Neural progenitor cell (in vitro differentiated cells): ENCODE measurements at places on chromosomes 5 and 9. TPM values are rescaled to one million over a fixed set of nuclear protein-coding genes. Genes with fewer than 3 reads are reported as not detected.

DNA sequence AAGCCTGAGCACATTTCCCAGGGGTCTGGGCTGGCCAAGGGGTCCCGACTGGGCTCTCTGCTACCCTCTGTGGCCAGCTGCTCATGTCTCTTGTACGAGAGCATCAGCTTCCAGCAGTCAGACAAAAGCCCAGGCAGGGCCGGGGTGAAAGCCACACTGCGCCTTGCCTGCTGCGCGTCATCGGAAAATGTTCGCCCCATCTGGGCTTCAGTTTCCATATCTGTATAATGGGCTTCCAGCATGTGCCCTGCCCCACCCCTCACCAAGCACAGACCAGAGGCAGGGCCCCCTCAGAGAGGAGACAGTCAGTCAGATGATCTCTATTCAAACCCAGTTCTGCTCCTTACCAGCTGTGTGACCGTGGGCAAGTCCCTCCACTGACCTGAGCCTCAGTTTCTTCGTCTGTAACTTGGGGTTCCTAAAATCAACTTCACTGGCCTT, 8.0 kb upstream of the GRHPR start:
- peak; percentile 23 for DNase-seq

- no peak for DNase-seq
Measured at GRCh38 chr5:40914835-40915234, 5.5 kb downstream of the C7 start.

- DNase-seq, result no peak
Measured at GRCh38 chr5:111673891-111674626, 82.9 kb downstream of the NREP start.

TOR4A gene
- total RNA-seq, result 0.39 and 2.8 TPM in 2 replicates

DNA sequence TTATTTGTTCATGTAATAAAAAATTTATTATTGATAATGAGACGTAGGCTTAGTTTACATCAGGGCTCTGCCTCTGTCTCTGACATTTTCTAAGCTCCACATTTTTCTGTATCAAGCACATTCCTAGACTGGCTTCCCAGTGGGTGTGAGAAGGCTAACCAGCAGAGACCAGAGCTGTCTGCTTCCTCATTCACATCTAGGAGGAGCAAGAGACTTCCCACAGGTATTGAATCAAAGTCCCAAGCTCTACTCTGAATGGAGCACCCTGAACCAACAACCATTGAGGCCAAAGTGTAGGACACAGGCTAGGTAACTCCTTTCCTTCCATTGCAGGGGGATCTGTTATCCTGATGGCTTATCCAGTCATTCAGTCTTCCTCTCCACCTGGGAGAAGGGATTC, 72.4 kb downstream of the PARP8 start:
- peak; percentile 20 for DNase-seq

DNA sequence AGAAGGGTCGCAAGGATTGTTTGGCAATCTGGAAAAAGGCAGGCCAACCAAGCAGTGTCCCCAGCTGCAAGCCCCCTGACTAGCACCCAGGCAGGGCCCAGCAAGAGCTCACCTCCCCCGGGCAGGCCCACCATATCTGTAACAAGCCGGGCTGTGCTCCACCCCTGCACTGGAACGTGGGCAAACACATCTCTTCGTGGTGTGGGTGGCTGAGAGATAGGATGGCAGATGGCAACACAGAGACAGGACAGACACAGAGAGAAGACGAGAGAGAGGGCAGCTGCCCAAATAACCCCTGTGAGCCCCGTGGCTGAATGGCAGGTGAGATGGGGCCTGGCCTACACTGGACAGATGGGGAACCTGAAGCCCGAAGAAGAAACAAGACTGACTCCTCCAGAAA, 9.4 kb downstream of the BBLN start:
- DNase-seq, result no peak

DNA sequence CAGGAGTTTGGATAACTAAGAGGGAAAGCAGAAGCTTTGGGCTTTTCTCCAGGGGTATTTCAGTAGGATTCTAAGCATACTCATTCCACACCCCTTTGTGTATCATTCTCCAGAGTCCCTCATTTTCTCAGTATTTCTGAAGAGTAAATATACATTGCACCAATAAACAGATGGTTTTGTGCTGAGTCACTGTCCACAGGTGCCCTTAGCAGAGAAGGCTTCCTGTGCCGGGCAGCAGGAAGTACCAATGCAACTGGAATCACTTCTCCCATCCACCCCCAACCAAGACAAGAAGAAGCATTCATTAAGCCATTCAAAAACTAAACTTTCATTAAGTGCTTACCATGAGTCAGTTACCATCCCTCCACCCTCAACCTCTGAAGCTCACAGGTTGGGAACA, 3.6 kb upstream of the CCNJL start:
- no peak for DNase-seq

- DNase-seq, result no peak
Measured at GRCh38 chr5:37791321-37791720, 48.5 kb downstream of the GDNF start.

DNA sequence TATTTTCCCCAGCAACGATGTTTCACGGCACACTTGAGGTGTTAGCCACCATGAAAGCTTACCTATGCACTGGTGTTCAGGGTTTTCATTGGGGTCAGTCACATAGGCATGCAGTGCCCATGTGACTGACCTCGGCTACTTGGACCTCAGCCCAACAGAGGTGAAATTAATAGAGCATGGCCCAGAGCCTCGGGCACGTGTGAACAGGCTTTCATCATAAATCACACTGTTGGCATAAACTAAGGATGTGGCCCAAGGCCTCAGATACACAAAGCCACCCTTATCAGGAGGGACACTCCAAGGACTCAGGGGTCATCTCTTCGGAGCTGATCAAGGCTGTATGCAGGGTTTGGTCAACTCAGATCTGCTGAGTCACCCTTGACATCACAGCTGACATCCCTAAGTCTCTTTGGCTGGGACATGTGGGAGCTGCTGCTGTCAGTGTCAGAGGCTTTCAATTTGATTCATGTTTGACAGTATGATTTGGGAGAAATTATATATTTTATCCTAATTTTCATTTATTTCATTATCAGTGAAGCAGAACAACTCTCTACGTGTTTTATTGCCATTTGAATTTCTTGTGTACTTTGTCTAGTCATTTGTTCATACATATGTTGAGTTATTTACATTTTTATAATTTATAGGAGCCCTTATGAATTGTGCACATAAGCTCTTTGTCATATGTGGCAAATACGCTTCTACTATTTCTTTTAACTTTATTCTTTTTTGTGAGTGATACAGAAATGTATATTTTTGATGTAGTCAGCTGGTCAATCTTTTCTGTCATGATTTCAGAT, 59.7 kb upstream of the ANKRD33B start:
- DNase-seq, result no peak

GNPDA1 gene
- 89.8 and 115 TPM in 2 replicates for total RNA-seq

GRXCR2 gene
- not detected in 2 replicates for total RNA-seq

TNFSF8 gene
- total RNA-seq, result not detected in 2 replicates

SLCO4C1 gene
- total RNA-seq, result 0.09 and 0.43 TPM in 2 replicates

MZB1 gene
- total RNA-seq, result 0.53 TPM in 1 of 2 replicates, not detected in the other

ANKRD31 gene
- total RNA-seq, result 0.74 and 0.75 TPM in 2 replicates
